ENCODE measurements at places on chromosomes 7 and 10.
A peak's percentile ranks its signal among the peaks of the same experiment; 100 is the strongest.

DNA sequence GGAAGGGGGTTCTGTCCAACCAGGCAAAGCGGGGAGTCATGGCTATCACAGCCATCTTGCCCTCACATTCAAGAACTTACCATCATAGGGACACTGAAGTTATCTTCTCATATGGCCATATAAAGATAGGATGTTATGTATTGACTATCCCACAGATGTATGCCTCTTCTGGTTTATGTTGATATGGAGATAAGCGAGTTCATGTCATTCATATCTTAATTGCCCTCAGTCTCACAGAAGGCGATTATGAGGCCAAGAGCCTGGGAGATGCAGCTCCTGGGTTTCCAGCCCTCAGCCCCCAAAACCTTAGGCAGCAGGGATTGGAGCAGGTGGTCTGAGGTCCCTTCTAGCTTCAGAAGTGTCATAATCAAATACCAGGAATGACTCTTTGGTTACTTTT is 8.5 kb upstream of the ANKRD61 start:
- no peak for DNase-seq

DNA sequence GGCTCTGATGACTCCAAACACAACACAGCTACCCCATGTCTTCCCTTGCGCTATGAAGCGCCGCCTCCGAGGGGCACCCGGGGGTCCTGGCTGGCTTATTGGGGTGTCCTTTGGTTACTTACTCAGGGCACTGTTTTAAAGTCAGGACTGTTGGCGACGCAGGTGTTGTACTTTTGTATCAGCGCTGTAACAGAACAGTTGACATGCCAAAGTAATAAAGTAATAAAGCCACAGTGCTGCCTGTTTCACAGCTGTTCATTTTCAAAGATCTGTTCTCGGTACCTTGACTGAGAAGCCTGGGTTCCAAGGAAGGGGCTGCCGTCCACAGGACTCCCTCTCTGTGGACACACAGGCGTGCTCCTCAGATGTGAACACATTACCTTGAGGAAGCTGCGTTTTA is 64.1 kb downstream of the WDR37 start:
- DNase-seq = no peak

DNA sequence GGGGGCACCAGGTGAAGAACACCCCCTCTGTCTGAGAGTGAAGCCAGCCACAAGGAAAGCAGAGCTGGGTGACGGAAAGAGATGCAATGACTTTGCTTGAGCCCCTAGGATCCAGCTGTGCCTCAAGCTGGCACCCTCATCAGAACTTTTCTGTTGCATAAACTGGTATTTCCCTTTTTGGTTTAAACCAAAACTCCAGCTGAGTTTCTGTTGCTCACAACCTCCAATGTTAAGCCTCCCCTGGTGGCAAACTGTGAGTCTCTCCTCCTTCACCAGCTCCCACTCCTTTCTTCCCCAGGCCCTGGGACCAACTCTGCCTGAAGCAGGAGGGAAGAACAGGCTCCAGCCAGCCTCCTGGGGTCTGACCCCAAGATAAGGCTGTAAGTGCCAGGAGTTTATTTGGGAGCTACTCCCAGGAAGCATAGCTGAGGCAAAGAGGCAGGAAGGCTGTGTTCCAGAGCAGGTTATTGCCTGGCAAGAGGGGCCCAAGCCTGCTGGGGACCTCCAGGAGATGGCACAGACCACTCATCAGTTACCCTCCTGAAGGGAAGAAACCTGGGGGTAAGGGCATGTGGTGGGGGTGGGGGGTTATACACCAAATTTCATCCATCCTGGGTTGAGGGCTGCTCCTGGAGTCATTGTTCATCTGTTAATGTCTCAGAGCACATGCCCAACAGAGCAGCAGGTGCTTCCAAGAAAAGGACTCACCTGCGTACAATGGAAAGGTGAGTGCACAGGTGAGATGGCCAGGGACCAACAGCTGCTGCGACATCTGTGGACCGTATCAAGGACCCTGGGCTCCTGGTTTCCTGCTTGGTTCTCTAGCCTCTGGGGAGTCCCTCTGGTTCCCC is 73.3 kb upstream of the NANOS1 start:
- no peak for DNase-seq

- DNase-seq = no peak
These were observed 5.6 kb downstream of the FAM241B start for GRCh38 chr10:69635428-69636272.

DNA sequence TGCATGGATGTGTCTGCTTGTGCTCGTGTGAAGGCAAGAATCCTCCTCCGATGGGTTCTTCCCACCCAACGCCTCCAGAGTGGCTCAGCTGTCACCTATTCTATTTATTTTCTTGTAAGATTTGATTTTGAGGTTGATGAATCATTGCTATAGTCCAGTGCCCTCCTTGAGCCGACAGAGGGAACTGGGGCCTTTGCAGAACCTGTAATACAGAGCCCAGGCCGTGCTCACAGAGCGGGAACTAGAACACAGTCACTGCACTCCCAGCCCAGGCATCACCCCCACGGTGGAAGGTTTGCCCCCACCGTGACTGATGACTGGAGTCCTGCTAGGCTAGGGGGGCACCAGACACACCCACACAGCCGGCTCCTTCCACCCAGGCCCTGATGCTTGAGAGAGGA is 2.0 kb downstream of the RARRES2 start:
- no peak for DNase-seq

- DNase-seq = no peak
These were observed 62.8 kb upstream of the SAMD8 start for GRCh38 chr10:75048669-75049098.

- no peak for DNase-seq
These were observed 68.8 kb upstream of the IFRD1 start for GRCh38 chr7:112381311-112382091.

DNA sequence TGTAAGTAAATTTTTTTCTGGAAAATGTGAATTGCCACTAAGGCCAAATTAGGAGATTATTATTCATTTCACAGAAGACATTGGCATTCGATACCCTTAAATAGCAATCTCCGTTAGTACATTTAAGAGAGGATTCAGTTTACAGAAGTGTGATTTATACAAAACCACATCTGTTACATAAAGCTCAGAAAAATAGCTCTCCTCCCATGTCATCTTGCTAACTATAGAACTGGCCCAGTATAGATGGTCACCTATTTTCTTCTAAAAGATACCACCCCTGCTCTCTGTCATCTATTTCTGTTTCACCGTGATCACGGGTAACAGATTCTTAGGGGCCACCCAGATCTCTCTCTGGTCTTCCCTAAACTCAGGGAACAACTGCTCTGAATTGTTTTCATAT is 119.1 kb downstream of the HIP1 start:
- no peak for DNase-seq

GRCh38 chr10:1358860-1359625 is 302.9 kb downstream of the WDR37 start:
- DNase-seq = no peak

DNA sequence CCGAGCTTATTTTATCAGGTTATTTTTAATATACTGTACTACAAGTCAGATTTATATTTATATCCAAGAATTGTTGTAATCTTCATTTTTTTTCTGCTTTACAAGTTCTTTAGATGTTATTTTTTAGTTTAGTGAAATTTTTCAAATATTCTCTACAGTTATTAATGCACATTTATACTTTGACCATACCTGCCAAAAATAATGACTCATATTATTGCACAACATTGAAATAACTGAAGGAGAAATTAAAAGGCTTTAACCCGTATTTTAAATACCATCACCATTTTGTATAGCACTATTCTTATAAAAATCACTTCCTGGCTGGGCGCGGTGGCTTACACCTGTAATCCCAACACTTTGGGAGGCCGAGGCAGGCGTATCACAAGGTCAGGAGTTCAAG is 278.5 kb downstream of the BICC1 start:
- DNase-seq = peak; percentile 39

DNA sequence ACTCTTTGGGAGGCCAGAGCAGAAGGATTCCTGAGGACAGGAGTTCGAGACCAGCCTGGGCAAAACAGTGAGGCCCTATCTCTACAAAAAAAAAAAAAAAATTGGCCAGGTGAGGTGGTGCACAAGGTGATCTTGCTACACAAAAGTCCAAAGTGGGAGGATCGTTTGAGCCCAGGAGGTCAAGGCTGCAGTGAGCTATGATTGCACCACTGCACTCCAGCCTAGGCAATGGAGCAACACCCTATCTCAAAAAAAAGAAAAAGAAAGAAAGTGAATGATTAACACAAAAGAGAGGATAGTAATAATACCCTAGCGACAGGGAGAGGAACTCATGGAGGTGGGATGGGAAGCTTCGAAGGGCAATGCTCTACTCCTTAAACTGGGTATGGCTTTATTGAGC is 30.4 kb downstream of the TMEM176B start:
- DNase-seq = no peak

- no peak for DNase-seq
These were observed 219.2 kb downstream of the LRMDA start for GRCh38 chr10:75650648-75651047.

- no peak for DNase-seq
These were observed 11.5 kb downstream of the RGS10 start for GRCh38 chr10:119531067-119531466.

GRCh38 chr7:17142831-17143541 is 155.5 kb upstream of the AHR start:
- no peak for DNase-seq

DNA sequence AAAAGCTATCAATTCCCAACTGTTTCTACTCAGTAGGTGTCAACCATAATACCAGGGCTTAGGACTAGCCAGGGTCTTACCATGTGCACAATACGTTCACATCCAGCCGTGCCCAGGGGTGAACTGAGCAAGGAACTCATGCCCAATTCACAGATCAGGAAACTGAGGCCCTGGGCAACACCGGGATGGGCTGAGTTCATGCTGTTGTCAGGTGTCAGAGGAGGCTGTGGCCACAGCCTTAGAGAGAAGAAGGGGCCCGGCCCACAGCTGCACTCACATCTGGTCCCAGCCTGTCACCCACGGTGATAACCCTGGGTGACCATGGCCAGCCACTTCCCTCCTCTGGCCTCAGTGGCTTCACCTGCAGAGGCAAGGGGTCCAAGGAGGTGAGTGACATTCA is 92.0 kb downstream of the FAM53B start:
- no peak for DNase-seq

- peak; percentile 30 for DNase-seq
These were observed 23.6 kb downstream of the SORBS1 start for GRCh38 chr10:95537542-95537927.

DNA sequence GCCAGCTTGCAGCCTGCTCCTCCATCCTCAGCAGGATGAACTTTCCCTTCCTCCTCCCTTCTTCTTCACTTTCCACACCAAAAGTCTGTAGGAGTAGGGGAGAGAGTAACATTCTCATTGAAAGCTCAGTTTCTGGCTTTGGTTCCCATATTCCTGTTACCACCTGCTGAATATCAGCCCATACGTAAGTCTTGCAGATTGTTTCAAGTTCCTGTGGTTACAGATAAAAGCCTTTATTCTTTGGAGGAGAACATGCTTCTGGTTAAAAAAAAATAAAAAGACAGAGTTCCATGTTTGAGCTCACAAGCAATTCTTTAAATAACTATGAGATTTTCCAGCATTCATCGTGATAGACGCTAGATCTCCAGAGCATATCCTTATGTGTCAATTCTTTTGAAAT is 637.3 kb downstream of the SUGCT start:
- no peak for DNase-seq
